Chondrocyte (in vitro differentiated cells): ENCODE measurements at places on chromosomes 3 and 15. TPM values are rescaled to one million over a fixed set of nuclear protein-coding genes. Genes with fewer than 3 reads are reported as not detected.

The IL5RA gene
- total RNA-seq, result not detected in 3 replicates

The FAM81A gene
- total RNA-seq, result 0.15 to 0.54 TPM in 2 of 3 replicates, not detected in the other

The TMEM40 gene
- total RNA-seq, result not detected in 3 replicates

The SLC2A2 gene
- not detected in 3 replicates for total RNA-seq

DNA sequence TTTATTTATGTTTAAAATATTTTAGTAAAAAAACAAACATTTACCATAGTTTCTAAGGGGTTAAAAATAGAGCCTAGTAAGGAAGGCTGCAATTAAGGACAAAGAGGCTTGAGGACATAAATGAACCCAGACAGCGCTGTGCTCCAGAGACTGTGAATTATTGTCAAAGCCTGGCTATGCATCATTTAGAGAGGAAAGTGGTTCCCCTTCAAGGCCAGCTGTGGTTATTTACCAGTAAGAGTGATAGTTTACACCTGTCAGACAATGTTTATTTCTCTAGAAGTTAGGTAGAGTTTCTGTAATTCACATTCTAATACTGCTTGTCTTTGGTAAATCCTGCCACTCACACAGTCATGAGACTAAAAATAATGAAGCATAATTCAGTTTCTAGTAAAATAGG, 32.4 kb upstream of the PIK3R4 start:
- no peak for DNase-seq

GRCh38 chr15:91338766-91339165, 238.7 kb downstream of the SV2B start:
- no peak for DNase-seq

DNA sequence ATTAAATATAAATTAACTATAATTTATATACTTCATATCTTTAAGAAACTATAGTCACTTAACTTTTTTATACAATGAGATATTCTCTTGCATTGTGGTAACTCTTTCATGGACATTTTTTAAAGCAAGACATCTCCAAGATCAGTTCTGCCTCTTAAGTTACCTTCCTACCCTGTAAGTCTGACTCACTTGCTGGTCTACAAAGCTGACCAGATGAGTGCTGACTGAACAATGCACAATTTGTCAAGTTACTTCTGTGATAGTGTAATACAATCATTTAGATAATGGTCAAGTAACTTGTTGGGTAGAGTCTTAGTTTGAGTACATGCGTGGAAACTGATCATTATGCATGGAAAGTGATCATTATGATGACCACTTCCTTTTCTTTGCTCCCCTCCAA, 145.9 kb downstream of the MEIS2 start:
- DNase-seq, result no peak

GRCh38 chr3:3089017-3089416, 21.2 kb downstream of the IL5RA start:
- no peak for DNase-seq
